ENCODE measurements at places on chromosomes 3 and 15.

- DNase-seq = no peak
Measured at GRCh38 chr15:66965201-66965900, 100.1 kb upstream of the SMAD3 start.

- DNase-seq = no peak
Measured at GRCh38 chr3:13927295-13927694, 47.4 kb upstream of the WNT7A start.

DNA sequence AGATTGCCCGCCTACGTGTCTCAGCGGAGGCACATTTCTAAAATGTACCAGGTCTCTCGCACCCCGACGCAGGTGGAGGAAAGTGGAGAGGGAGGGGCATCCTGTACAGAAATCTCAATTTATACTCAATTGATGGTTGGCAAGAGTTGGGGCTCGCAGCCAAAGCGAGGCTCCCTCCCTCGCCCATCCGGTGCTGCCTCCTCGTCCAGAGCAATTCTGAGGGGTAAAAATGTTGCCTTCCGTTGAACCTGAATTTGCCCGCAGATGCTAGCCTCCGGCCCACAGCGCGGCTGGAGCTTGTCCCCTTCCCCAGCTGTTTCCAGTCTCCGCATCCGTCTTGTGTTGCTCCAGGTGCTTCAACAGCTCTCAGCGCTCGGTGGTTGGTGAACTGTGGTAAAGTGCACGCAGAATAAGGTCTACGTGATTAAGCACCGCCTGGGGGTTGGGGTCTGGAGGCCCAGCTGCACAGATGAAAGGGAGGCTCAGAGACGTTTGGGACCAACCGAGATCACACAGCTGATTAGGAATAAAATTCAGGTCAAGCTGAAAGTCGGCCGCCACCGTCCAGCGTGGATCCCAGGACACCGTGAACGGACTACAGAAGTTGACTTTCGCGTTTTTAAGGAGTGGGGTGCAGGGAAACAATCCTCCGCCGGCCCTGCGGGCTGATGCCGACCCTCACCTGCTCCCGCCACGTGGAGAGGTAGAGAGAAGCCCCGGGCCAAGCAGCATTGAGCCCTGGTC is 846 bp upstream of the POLG start:
- no peak for DNase-seq

- no peak for DNase-seq
Measured at GRCh38 chr15:36323615-36324014, 255.8 kb upstream of the CDIN1 start.

DNA sequence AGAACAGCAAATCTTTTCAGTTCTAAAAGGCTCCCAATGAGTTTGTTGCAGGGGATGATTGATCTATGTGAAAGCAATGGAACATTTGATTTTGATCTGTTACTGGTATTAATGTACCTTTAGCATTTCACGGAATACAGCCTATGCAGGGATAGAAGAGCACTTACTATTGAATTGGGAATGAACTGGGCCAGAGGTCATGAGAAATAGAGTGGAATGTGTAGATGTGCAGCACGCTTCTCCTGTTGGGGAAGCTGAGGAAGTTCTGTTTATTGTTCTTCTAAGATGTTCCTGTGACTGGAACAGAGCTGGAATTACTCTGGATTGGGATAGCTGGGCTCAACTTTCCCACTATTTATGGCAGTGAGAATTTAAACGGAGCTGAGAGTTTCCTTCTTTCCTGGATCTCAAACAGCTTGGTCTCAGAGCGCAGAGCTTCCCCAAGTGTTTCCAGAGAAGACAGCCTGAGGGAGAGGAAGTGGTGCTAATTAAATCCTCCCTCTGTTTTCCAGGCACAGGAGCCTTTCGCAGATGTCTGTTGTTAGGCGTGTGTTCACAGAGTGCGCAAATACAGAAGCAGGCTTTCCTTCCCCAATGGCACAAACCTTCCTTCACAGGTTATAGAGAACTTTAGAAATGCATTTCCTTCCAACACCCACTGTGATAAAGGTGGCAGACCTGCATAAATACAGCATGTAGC is 32.5 kb downstream of the TPRG1 start:
- DNase-seq = no peak

DNA sequence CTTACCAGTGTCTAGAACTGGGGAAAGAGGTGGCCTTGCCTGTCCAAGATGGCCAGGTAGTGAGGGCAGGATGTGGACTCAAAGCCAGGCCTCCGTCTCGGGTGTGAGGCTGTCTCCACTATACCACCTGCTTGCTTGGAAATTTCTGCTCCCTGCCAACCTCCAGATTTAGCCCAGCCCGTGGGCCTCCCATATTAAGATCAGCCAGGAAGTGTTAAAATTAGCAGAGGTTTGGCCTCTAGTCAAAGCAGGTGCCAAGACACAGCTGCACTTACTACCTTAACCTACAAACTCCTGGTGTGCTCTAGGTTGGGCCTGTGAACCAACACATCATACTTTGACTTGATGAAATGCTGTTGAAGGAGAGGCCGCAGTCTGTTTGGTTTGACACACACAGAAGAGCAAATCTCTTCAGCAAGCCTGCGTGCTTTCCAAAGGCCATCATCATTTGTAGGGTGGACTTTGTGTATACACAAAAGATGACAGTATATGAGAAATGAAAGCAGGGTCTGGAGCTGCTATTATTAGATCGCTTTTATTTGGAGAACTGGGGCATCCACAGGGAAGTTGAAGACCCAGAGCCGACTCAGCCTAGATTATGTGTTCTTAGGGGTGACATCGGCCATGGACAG is 206.5 kb downstream of the XXYLT1 start:
- DNase-seq = no peak

- DNase-seq = no peak
Measured at GRCh38 chr3:66484106-66484844, 16.5 kb downstream of the LRIG1 start.

DNA sequence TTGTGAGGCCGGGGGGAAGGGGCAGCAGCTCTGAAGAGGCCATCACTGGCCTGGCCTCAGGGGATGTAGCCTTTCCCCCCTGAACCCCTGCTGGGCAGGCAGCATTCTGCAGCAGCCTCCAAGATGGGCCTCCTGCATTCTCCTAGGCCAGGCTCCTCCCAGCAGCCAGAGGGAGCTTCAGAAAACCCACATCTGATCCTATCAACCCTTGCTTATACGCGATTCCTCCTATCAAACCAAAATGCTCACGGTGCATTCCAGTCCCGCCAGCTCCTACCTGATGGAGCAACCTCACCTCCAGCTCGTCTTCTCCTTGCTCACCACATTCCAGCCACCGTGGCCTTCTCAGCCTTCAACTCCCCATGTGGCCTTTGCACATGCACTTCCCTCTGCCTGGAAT is 85.7 kb downstream of the MEGF11 start:
- no peak for DNase-seq

GRCh38 chr3:85801955-85802354 is 843.2 kb downstream of the CADM2 start:
- no peak for DNase-seq

DNA sequence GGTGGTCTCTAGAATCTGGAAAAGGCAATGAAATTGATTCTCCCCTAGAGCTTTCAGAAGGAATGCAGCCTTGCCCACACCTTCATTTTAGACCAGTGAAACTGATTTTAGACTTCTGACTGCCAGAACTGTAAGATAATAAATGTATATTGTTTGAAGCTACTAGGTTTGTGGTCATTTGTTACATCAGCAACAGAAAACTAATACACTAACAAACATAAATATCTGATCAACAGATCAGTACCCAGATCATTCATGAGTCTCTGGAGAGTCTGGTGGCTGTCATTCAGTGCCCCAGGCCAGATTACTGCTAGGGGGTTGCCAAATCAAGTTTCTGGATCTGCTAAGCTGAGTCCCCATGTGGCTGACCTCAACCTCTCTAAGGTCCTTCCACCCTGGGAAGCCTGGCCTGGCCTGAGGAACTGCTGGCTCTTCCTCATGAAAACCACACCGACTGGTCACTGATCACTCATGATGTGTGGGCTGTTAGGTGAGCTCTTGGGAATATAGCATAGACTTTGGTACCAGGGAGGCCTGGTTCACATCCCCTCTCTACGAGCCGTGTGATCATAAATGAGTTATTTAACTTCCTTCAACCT is 11.1 kb upstream of the LACTB start:
- DNase-seq = no peak

GRCh38 chr3:170033489-170033888 is 4.3 kb upstream of the GPR160 start:
- DNase-seq = no peak

DNA sequence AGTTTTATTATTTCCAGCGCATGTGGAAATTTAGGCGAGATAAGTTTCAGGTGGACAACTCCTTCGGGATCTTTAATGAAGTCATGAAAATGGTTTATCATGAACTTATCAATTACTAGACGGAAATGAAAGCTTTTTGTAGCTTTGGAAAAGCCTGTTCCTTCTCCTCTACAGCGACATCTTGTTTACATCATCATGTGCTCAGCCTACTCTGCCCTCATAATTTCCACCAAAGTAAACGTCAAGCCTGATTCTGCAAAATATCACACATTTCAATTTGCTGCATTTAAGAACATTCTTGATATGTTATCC is 64.3 kb upstream of the CGNL1 start:
- DNase-seq = no peak

DNA sequence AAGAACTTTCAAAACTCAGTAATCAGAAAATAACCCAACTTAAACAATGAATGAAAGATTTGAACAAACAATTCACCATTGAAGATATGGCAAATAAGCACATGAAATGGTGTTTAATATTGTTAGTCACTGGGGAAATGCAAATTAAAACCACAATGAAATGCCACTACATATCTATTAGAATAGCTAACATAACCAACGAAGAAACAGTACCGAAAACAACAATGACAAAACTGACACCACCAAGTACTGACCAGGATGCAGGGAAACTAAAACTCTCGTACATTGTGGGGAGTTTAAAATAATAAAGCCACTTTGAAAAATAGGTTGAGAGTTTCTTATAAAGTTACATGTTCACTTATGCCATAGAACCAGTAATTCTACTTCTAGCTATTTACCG is 69.1 kb downstream of the KBTBD8 start:
- DNase-seq = no peak

DNA sequence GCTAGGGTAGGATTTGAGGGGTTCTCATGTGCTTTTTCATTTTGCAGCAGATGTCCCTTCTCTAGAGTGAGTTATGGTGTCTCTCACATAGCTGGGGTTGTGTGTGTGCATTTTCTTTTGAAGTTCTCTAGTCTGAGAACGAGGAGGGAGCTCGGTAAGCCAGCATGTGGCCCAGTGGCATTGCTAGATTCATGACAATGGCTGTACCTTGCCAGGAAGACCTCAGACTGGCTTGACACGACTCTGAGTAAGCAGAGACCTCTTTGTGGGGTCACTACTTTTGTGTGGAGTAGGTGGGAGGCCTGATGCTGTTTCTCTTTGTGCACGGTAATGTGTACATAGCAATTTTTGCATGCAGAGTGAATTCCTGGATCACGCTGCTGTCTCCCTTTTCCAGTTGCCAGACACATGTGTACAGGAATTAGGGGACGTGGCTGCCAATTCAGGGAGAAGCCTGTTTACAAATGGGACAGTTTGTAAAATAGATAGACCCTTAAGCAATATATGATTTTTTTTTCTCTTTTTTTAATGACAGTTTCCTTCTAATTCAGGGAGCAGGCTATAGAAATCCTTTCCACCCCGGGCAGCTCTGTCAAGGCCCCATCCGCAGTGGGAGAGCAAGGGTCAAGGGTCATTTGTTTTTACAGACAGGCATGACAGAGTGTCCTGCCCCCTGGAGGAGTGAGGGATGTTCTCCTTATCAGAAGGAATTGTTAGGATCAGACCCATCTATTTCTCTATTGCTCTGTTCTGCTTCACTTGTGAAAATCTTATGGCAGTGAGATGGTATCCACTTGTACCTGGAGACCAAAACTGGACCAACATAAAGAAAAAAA is 4.6 kb downstream of the CACNA1D start:
- DNase-seq = no peak

- no peak for DNase-seq
Measured at GRCh38 chr3:31668242-31668641, 135.5 kb downstream of the STT3B start.

GRCh38 chr3:106294121-106294520 is 425.3 kb upstream of the CBLB start:
- no peak for DNase-seq

All from activated T-cell treated with anti-CD3 and anti-CD28 coated beads for 24 hours (primary cell).